ENCODE measurements at places on chromosomes 5 and 9.

GRCh38 chr5:43485406-43485805 is 1.7 kb upstream of the TMEM267 start:
- no peak for DNase-seq

DNA sequence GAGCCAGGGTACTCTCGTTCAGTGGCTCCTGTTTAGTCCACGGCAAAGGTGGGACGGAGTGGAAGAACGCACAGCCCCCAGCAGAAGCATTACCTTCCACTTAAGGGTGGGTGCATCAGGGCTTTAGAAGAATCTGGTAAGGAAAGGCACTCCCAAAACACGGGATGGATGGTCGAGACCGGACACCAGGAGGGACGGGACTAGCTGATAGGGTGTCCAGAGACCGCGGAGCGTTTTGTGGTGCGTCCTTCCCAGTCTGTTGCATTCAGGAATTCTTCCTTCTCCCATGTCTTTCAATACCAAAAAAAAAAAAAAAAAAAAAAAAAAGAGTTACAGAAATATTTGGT is 545 bp upstream of the CTSV start:
- no peak for DNase-seq

DNA sequence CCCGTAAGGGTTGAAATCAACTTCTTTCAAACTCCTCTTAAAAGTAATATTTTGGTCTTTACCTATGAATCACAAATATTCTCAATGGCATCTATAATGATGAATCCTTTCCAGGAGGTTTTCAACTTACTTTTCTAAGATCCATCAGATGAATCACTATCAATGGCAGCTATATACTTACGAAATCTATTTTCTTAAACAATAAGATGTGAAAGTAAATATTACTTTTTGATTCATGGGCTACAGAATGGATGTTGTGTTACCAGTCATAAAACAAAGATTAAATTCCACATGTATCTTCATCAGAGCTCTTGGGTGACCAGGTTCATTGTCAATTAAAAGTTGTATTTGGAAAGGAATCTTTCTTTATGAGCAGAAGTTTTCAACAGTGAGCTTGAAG is 1877.7 kb upstream of the ACO1 start:
- DNase-seq = no peak

DNA sequence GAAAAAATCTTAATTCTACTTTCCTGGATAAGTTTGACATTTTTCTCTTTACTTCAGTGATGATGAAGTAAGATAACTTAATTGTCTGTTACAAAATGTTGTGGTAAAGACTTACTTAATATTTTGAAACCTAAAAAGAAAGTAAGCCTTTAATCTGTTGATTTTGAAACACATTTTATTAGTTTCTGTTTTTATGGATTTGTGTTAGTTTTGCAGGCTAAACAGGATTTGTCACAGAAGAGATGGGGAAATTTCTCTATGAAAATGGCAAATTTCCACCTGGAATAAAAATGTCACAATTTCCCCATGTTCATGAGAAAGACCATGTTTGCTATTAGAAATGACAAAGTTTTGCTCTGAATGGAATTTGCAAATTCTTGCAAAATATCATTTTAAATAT is 237.1 kb downstream of the RFX3 start:
- no peak for DNase-seq

- DNase-seq = no peak
Observed at GRCh38 chr5:91283326-91283725, 99.8 kb downstream of the ARRDC3 start.

DNA sequence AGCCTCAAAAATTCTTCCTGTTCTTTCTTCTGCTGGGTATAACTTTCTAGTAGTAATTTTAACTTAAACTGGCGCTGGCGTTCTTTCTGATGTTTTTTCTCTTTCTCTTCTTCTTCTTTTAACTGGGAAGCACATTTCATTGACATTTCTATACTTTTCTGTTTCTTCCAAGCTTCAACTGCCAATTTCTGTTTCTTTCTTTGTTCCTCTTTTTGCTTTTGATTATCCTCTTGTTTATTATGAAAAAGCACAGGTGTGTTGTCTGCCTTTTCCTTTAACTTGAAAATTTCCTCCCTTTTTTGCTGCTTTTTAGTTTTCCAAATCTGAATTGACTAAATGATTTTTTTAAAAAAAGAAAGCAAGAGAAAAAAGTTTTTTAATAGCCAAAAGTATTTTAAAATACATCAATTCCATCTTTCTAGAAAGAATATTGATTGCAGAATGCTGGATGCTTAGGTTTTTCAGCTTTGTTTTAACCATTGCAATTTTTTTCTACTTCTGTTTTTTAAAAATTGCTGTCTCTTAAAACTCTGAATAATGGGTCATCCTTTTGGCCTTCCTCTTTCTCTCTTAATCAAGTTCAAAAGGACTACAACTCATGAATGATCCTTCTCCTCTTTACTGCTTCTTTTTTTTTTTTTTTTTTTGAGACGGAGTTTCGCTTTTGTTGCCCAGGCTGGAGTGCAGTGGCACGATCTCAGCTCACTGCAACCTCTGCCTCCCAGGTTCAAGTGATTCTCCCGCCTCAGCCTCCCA is 8.8 kb upstream of the PGGT1B start:
- no peak for DNase-seq

DNA sequence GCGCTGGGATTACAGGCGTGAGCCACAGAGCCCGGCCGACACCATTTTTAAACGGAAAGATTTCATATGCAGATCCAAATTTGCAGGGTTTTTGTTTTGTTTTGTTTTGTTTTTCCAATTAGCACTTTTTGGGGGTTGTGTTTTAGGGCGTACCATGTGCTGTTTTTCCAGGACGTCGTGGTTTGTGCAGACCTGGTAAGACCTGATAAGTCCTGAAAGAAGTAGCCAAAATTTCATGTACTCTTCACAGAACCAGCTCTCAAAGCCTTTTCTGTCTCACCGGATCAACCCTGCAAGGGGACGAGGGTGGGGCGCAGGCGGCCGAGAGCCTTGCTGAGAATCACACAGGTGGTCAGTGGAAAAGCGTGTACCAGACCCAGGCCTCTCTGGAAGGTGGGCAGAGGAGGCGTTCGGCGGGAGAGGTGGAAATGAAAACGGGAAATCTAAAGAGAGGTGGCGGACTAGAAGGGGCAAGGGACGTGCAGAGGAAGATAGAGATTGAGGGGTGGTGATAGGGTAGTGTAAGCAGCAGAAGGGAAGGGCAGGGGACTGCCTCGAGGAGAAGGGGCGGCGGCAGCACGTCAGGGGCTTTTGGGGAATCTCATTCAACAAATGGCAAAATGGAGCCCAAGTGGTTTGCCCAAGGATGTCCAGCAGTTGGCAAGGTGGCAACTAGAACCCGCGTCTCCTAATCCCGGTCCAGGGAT is 1.1 kb upstream of the FAF2 start:
- DNase-seq = peak; percentile 25

Data from GM20000 (cell line).